ENCODE measurements at places on chromosomes 13 and 19.

GRCh38 chr13:94978516-94978915, 266.2 kb upstream of the SOX21 start:
- DNase-seq: no peak

GRCh38 chr19:49712397-49712859, 21.5 kb downstream of the CPT1C start:
- DNase-seq: no peak

- no peak for DNase-seq
Observed at GRCh38 chr13:105307776-105308175, 1227.7 kb downstream of the EFNB2 start.

DNA sequence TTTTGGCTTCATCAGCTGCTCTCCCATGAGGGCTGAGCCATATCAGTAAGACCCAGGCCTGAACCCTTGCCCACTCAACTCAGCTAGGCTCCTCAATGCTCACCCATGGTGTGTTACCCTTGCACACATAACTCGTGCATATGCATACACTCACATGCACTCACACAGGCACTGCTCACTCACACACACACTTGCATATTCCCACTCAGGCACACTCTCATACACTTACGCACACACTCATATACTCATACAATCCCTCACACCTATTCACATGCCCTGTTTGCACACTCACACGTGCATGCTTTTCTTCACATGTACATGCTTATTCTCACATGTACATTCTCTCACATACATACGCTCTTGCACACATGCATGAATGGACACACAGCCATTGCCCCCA, 93.8 kb downstream of the SLC7A1 start:
- DNase-seq: no peak

DNA sequence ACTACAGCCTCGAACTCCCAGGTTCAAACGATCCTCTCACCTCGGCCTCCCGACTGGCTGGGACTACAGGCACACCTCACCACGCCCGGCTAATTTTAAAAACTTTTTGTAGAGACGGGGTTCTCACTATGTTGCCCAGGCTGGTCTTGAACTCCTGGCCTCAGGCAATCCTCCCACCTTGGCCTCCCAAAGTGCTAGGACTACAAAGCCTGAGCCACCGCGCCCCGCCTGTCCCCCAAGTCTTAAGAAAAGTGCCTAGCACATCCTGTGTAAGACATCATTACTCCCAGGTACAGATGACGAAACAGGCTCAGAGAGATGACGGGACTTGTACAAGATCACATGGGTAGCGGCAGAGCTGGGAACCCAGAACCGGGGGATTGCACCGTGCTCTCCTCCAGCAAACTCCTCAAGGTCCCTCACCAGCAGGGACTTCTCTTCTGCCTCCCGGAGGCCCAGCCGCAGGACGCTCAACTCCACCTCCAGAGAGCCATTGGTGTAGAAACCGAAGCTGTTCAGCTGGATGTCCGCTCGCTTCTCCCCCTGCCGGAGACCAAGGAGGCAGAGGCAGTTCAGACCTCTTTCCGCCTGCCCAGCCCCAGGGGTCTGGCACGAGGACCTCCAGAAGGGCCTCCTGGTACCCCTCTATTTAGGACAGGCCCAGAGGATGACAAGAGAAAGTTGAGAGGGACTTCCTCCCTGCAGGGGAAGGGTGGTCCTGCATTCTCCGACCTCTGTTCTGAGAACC, 1.0 kb downstream of the GPR108 start:
- peak; percentile 82 for DNase-seq

- peak; percentile 100 for DNase-seq
Observed at GRCh38 chr13:49443704-49444523, at the start of the genes CAB39L and SETDB2. Gene CAB39L (minus strand): TSS chr13:49444064. CDS start chr13:49382910, 61,154 bp downstream. Gene SETDB2 (plus strand): TSS chr13:49444274. CDS start chr13:49451894, 7,620 bp downstream.

DNA sequence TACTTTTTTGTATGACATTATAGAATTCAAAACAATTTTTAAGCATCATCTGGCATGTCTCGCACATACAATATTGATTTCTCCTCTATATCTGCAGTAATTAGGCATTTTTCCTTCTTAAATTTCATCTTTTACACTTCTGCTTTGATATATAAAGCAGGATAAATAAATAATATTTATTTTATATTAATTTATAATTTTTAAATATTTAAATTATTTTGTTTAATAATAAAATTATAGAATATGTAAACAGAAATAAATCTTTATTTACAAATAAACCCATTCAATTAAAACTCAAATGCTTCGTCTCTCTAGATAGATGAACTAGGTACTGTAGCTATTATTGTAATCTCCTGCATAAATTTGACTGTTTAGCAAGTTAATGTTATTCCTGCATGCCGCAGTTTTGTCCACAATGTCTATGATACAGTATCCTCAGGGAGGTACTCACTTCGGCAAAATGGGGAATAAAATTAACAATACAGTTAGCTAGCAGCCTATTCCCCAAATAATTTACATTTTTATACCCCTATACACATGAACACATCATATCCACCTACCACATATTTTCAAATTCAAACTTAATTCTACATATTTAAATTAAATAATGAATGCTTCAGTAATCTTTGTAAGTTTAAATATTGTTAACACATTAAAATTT, 473.6 kb upstream of the SLC10A2 start:
- no peak for DNase-seq

DNA sequence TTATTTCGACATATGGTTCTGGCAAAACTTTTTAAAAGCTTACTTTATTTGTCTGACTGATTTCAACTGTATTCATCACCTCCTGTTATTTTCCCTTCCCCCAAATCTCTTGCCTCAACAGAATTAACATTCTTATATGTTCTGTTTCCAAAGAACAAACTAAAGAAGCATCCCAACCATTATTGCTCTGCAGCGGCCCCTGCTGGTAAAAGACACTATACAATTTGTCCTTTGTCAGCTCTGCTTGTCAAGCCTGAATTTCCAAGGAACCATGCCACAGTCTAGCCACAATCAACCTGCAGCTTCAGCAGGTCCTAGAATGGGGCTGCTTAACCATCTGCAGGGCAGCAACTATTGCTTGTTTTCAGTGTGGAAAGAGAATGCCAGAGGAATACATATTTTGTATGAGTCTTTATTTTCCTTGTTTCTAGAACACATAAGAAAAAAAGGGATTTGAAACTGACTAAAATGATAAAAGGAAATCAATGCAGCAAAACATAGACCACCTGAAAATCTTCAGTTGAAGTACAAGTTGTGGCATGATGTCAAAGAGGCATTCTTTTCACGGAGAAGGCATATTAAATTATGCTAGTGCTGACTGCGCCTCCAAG, 845.3 kb downstream of the DIAPH3 start:
- peak; percentile 51 for DNase-seq

DNA sequence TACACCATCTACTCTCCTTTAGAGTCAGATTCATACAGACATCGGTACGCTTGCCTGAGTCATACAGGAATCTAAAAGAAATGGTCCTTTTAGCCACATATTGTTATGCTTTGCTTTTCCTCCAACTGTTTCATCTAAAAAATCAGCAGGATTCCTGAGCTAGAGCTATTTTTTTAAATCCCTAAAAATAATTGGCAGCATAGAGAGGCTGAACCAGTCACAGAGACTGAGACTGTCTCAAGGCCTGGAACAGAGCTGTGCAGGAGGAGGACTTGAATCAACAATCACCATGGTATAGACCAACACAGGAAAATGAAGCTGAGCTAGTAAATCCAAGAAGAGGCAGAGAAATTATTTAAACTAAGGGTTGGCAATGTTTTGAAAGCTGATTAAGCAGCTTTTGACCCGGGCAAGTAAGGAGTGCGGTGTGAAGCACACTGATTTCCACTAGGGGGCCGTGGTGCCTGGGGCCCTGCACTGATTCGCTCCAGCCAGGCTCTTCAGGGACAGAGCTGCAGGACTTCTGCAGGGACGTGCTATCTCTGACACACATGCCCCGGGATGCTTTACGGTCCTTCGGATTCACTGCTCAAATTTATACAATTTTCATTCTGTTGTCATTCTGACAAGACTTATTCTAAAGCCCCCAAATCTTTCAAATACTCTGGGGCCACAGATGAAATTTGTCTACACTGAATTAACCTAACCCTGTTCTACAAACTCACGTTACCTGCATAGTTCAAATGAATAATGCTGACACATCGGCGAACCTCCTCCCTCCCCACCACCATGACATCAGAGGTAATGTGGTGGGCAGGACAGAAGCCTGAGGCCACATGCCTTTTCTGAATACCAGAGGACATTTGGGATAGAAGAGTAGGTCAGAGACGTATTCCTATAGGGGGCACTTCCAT, 87.6 kb upstream of the SLC15A1 start:
- DNase-seq: peak; percentile 53

- DNase-seq: no peak
Observed at GRCh38 chr13:24027494-24027893, 130.2 kb upstream of the C1QTNF9B start.

GRCh38 chr19:6866741-6867151, 20.6 kb upstream of the ADGRE1 start:
- DNase-seq: no peak

DNA sequence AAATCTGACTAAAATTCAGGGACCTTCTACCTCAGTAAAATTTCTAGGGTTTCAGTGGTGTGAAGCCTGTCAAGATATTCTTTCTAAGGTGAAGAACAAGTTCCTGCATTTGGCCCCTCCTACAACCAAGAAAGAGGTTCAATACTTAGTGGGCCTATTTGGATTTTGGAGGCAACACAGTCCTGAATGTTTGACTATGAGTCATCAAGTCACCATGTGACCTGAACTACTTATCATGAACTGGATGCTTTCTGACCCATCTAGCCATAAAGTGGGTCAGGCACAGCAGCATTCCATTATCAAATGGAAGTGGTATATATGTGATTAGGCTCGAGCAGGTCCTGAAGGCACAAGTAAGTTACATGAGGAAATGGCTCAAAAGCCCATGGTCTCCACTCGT, 163.0 kb upstream of the IRS2 start:
- DNase-seq: no peak

- DNase-seq: no peak
Observed at GRCh38 chr13:58018865-58019264, 387.3 kb downstream of the PCDH17 start.

- DNase-seq: no peak
Observed at GRCh38 chr19:9962623-9963290, 26.4 kb upstream of the OLFM2 start.

GRCh38 chr13:106619688-106620555, 52.0 kb upstream of the ARGLU1 start:
- peak; percentile 6 for DNase-seq

DNA sequence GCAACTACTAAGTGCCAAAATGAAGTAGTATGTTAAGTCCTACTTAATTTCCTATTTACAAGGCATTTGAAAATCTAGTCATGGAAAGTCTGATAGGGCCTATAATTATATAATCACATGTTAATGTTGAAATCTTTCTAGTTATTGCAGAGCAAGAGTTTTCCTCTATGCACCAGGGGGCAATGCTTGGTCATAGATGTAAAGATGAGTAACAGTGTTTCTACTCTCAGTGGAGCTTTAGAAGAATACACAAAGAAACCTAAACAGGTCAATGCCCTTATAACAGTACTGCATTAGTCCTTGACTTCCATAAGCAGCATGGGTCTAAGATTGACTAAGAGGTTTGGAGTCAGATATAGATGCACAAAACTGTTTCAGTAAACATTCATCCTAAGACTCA, 218.7 kb downstream of the KCTD12 start:
- no peak for DNase-seq

DNA sequence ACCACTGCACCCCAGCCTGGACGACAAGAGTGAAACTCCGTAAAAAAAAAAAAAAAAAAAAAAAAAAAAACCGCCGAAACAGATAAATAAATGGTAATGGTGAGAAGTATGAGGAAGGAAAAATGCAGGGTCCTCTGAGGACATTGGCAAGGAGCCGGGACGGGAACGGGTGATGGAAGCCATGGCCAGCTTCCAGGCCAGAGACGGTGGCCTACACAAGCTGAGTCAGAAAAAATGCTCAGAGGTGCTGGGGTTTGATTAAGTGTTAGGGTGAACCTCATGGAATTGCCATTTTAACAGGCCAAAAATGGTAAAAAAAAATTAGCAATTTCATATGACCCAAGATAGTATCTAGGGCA, 866 bp upstream of the ZSWIM4 start:
- no peak for DNase-seq

- no peak for DNase-seq
Observed at GRCh38 chr19:33476151-33476707, 45.4 kb downstream of the PEPD start.

DNA sequence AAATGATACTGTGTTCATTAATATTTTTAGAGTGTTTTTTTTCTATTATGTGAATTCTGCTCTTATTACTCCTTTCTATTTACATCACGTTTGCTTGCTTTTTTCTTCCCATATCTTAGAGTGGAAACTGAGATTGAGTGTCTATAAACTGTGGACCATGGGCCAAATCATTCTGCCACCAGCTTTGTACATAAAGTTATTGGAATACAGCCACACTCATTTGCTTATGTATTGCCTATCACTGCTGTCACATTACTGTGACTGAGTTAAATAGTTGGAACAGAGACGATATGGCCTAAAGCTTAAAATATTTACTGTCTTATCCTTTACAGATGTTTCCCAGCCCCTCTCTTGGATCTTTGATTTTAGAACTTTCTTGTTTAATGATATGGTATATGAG, 260.4 kb downstream of the MAB21L1 start:
- no peak for DNase-seq

- DNase-seq: no peak
Observed at GRCh38 chr13:77390391-77390790, 63.5 kb upstream of the MYCBP2 start.

DNA sequence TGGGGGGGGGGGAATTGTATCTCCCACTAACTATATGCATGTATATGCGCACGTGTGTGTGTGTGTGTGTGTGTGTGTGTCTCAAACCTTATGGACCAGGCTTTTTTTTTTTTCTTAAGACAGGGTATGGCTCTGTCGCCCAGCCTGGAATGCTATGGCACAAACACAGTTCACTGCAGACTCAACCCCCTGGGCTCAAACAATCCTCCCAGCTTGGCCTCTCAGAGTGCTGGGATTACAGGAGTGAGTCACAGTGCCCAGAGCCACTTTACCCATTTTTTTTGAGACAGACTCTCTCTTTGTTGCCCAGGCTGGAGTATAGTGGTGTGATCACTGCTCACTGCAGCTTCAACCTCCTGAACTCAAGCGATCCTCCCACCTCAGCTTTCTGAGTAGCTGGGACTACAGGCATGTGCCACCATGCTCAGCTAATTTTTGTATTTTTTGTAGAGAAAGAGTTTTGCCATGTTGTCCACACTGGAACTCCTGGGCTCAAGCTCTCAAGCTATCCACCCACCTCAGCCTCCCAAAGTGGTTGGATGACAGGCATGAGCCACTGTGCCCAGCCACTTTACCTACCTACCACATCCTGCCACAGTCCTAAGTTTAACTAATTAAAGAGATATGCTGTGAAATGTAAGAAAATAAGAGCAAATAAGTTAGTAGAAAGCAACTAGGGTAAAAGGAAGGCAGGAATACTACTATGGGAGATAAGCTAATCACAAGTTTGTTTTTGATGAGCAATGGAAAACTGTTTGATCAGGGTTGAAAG, 2.4 kb downstream of the ZMYM5 start:
- peak; percentile 30 for DNase-seq
